Dermis blood vessel endothelial cell (primary cell): ENCODE measurements at places on chromosomes 16 and 17. TPM values are rescaled to one million over a fixed set of nuclear protein-coding genes. Genes with fewer than 3 reads are reported as not detected.

Gene MYLK3
- 0.34 and 0.37 TPM in 2 replicates for total RNA-seq

Gene EVPLL
- not detected in 2 replicates for total RNA-seq

Gene RNF222
- total RNA-seq: 0.05 TPM in 1 of 2 replicates, not detected in the other

Gene CA7
- total RNA-seq: not detected in 2 replicates

Gene RAPGEFL1
- total RNA-seq: 1.4 and 1.9 TPM in 2 replicates

Gene MEFV
- under 0.01 and 0.05 TPM in 2 replicates for total RNA-seq
